ENCODE measurements at places on chromosomes 5 and 9.

DNA sequence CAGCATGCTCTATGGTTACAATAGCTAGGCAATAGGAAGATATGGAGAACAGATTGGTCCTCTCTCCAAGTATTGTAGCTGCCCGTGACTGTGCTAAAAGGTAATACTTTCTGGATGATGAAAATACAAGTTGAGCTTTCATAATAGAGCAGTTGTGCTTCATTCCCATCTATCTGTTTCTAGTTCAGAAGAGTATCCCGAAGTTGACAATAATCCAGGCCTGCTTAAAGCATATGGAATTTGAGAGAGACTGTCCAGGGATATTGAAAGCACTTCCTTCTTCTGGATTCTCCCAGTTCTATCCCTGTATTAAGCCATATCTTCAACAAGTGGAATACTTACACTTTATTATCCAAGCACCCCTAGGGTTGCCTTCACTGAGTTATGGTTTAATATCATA, 350.4 kb downstream of the EFNA5 start:
- DNase-seq = no peak

DNA sequence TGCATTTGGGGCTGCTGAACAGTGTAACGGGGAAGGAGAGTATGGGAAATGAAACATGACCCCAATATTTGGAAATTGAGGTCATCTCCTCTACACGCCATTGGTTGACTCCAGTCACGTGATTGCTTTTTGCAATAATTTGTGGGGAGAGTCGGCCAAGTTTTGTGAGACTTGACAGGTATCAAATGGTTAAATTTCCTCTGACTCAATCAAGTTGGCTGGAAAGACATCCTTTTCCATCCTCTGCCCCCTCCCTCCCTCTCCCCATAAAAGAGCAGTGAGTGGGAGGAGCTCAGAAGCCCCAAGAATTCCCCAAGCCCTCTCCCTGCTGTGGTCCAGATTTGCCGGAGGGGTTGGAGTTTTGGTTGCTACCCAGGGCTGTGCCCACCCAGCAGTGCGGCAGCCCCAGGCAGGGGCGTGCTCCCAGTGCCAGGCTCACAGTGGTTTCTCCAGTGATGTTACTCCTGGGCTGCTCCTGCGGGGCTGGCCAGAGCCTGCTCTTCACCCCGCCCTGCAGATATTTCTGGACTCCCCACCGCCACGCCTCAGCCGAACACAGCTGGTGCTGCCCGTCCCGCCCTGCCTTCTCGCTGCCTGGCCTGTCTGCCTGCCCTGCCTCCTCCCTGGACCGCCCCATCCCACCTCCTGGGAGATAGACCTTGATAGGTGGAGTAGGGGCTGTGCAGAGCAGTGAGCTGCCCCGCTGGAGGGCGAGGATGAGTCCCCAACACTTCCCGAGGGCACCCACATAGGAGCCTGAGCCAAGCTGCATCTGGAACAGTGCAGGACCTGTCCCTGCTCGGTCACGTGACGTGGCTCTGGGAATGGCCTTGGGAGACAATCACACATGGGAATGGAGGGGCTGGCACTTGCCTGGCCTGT, 3.4 kb downstream of the COL5A1 start:
- no peak for DNase-seq

- no peak for DNase-seq
Measured at GRCh38 chr5:102649731-102650130, 105.4 kb upstream of the PAM start.

DNA sequence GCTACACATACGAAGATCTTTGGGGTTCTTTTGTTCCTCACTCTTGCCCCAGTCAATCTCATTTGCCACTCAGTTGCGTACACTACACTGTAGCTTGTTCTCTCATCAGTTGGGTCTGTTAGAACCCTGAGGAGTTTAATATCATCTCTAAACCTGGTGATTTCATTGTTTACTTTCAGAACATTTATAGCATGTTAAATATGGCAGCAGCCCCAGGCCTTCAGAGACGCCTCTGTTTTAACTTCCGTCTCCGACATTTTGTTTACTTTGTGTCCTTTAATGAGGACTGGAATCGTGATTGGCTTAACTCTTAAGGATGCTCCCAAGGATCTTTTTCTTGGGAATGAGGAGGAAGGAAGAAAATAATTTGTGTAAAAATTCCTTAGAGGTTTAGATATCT, 510.1 kb downstream of the NR2F1-AS1 start:
- DNase-seq = peak; percentile 1

- no peak for DNase-seq
Measured at GRCh38 chr5:53766673-53767072, 206.2 kb downstream of the NDUFS4 start.

GRCh38 chr5:155699385-155699784, 627.6 kb upstream of the SGCD start:
- no peak for DNase-seq

DNA sequence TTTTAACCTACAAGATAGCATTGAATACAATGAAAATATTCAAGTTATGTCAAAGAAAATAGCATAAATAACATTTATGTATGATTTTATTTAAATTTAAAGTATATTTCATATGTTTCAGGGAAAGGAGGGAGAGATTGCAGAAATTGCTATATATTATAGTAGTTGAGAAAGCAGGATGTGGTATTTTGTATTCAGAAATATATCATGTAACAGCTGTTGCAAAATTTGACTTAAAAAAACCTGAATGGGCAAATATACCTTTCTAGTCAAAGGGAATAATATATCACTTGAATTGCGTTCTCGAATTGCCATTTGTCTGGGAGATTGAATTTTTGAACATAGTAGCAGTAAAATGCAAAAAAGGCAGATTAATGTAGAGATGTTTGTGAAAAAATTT, 80.6 kb downstream of the PAM start:
- no peak for DNase-seq

DNA sequence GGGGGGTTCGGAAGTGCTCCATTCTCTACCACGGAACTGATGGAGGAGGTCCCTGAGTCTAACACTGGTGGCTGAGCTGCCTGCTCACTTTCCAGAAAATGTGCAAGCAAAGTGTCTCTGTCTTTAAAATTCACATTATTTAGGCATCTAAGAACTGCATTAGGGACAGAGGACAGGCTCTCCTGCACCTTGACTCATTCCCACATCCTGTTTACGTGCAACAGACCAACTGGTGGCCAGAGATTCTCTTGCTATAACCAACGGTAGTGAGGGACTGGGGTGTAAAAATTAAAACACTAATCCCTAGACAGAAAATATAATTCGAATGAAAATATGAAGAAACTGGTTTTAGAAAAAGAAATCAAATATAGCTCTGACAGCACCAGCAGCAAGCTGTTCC, 320.9 kb downstream of the IRX2 start:
- DNase-seq = no peak

GRCh38 chr9:92547356-92547755, 11.6 kb upstream of the ECM2 start:
- no peak for DNase-seq

DNA sequence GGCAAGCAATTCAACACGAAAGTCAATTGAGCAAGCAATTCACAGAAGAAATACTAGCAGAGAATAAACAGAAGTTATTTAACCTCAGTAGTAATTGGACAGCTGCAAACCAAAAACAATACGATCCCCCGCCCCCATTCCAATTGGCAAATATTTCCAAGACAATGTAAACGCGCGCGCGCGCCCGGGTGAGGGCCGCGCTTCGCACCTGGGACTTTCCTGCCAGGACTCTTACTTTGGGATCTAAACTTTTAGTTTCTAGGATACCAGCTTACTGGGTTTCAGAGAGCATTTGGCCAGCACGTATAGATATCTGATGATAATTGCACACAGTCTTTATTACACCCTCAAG, 8.6 kb downstream of the RUFY1 start:
- peak; percentile 75 for DNase-seq

DNA sequence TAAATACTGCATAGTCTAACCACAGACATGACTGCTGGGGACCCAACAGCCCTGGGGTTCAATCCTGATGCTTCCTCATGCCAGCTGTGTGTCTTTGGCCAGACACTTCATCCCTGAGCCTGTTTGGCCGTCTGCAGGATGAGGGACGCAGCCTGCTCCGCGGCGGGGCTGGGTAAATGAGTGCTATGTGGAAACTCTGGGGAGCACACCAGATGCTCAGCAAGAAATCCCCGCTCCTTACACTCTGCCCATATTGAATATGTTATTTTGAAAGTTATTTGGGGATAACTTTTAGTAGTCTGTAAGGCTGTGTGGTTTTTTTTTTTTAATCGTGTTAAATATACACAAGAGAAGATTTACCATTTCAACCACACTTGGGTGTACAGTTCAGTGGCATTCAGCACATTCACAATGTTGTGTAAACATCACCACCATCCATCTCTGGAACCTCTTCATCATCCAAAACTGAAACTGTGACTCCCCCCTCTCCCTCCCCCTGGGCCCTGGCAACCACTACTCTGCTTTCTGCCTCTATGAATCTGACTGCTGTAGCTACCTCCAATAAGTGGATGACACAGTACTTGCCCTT, 42.7 kb downstream of the SH3PXD2B start:
- DNase-seq = no peak

GRCh38 chr9:75457474-75458011, 369.2 kb downstream of the OSTF1 start:
- no peak for DNase-seq

- peak; percentile 2 for DNase-seq
Measured at GRCh38 chr5:171131497-171131896, 177.6 kb upstream of the TLX3 start.

DNA sequence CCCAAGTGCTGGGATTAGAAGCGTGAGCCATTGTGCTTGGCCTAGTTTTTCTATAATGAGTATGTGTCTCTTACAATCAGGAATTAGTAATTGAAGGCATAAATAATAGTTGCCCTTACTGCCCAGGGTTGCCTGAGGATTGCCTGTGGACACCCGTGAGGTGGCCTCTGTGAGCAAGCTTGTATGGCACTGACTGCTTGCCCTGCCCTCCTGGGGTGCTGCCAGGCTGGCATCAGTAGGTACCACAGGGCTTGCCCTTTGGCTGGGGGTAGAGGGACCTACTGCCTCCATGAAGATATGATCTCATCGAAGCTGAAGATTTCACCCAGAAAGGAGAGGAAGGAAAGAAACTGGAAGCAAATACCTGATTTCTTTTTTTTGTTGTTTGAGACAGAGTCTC, 23.8 kb upstream of the PHF19 start:
- no peak for DNase-seq

GRCh38 chr5:169433221-169433651, 132.3 kb upstream of the SLIT3 start:
- DNase-seq = no peak

- DNase-seq = no peak
Measured at GRCh38 chr9:98101868-98102273, 17.2 kb downstream of the TRIM14 start.

GRCh38 chr5:158283397-158283796, 424.5 kb upstream of the CLINT1 start:
- no peak for DNase-seq

- no peak for DNase-seq
Measured at GRCh38 chr5:168883281-168883741, 304.1 kb upstream of the PANK3 start.

DNA sequence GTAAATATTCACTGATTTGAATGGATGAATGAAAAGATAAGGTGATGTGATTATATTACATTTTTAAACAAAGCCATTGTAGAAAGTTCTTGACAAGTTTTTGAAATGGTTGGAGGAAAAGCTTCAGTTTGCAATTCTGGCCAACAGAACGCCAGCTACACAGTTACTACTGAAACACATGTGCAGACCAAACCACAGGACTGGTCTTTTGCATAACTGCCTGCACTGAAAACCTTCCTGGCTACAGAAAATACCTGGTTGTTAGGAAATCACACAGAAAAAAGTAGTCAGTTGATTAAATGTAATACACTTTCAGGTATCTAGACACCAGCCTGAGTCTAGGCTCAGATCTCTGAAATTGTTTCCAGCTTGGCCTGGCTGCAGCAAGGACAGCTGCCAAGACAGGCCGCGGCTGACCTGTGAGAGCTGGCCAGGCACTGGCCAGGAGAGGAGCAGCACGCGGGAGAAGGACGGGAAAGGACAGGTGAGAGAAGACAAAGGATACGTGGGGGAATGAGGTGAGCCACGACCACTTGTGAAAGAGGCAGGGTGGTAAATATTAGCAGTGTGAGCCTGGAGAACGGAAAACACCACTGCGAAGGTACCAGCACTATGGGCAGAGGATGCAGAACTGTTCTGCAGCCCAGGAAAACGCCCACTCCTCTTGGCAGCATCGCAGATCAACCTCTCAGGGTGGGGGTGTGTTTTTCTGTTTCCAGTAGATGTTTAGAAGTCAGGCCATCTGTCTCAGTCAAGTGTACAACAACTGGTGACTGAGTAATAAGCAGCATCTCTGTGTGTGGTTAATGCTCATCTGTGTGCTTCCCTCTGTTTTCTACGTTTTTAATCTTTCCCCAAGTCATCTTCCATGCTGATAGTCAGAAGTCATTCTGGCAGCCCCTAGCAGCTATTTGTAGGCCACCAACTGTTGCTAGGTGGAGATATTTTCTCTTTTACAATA, 137.4 kb downstream of the SCAMP1 start:
- DNase-seq = no peak

GRCh38 chr5:95178046-95178651, 106.7 kb downstream of the MCTP1 start:
- DNase-seq = peak; percentile 68

GRCh38 chr5:78610636-78611035, 37.9 kb downstream of the LHFPL2 start:
- no peak for DNase-seq

DNA sequence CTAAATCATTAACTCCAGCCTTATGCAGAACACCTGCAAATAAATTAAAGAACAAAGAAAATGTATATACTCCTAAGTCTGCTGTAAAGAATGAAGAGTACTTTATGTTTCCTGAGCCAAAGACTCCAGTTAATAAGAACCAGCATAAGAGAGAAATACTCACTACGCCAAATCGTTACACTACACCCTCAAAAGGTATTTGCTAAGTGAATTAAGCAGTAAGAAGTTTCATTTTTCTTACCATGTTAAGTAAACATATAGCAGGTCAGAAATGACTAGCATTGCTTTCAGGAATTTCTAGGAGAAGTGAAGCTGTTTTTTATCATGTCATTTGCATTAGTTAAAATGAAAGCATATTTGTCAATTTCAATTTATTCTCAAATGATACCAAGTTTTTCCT, 92.7 kb downstream of the MELK start:
- no peak for DNase-seq

DNA sequence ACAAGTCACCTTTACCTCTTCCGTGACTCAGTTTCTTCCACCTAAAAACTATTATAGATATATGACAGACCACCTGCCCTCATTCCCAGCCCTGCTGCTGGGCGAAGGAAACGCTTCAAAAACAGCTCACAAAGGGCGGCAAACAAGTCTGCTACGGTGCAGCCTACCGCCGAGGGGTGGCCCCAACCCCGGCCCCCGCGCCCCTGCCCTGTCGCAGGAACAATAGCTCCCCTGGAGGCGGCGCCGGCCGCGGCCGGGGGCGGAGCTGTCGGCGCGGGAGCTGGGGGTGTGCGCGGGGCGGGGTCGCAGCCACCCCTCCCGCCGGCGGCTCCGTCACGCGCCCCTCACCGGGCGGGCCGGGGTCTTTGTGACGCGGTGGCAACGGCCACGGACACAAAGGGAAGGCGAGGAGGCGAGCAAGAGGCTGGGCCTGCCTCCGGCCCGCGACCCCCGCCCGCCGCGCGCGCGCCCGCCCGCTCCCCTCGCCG, at the start of gene TMEFF1:
TSS of gene TMEFF1 (plus strand) at position 362 of the 488 bp plus-strand sequence. CDS start 396 bp downstream, outside the sequence.
- DNase-seq = peak; percentile 70

All from NCI-H146 (cell line).